ENCODE measurements at places on chromosomes 13 and 19.

DNA sequence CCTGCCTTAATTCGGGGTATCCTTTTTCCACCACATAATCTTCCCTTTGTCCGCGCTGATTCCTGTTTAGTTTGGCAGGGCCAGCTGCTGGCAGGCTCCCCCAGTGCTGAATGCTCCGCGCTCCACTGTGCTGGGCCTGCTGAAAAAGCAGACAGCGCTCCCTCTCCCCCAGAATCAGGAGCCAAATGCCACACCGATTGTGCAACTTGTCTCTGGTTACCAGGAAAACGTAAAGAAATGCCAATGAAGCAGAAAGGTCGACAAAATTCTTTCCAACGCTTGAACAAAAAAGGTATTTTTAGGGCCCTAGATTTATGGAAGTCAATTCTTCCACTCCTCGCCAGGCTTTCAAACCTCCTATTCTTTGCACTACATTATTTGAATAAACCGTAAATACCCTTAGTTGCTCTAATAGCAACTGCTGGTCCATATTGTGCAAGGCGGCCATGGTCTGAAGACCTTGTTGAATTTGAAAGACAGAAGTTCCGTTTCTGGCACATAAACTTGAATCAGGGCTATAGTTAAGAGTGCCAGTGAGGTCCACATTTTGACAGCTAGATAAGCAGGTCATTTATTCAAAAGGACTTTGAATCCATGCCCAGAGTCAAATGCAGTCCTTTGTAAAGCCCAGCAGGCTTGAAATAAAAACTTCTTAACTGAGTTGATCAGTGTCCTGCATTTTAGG is 206.7 kb upstream of the RFC3 start:
- DNase-seq: no peak

DNA sequence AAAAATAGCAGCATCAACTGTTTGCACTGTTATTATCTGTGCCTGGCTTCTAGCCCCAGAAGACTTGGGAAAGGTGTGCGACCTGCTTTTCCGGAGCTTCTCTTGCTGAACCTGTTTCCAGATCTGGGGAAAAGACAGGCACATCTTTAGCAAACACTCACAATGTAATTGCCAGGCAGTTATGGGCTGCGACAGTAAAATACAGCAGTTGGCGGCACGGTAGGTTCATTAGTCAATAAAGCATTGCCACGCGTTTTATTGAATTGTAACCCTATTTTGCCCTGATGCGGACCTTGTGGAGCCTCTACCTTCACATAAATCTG is 223.7 kb upstream of the TSHZ3 start:
- no peak for DNase-seq

DNA sequence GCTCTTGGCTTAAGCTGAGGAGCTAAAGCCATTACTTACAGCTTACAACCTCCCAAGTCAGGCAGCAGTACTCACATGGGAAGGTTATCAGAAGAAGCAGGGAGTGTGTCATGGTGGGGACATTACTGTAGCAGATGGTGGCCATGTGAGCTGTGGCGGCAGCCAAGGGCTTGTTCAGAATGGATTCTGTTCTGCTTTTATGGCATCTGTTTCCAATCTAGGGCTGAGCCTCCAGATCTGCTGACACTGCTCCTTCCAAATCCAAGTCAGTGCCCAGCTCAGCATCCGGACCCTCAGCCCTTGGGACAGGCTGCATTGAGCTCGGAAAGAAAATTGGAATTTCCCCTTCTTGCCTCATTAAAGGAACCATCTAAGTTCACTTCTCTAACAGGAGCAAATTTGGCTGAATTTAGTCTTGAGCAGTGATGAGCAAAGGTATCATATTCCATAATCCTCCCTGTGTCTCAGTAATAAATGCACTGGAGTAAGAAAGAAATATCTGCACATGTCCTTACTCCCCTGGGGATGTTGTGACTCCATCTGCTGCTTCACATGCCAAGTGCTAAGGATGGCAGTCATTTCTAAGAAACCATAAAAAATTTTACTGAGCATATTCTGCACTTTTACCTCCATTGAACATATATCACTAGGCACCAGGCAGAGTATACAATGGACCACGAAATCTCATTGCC is 73.9 kb downstream of the KCTD12 start:
- no peak for DNase-seq

- no peak for DNase-seq
Observed at GRCh38 chr19:38245826-38246498, 10.2 kb downstream of the PPP1R14A start.

- DNase-seq: no peak
Observed at GRCh38 chr13:114227528-114227927, 7.2 kb upstream of the CDC16 start.

- DNase-seq: no peak
Observed at GRCh38 chr19:7337380-7338194, 11.2 kb upstream of the ARHGEF18 start.

DNA sequence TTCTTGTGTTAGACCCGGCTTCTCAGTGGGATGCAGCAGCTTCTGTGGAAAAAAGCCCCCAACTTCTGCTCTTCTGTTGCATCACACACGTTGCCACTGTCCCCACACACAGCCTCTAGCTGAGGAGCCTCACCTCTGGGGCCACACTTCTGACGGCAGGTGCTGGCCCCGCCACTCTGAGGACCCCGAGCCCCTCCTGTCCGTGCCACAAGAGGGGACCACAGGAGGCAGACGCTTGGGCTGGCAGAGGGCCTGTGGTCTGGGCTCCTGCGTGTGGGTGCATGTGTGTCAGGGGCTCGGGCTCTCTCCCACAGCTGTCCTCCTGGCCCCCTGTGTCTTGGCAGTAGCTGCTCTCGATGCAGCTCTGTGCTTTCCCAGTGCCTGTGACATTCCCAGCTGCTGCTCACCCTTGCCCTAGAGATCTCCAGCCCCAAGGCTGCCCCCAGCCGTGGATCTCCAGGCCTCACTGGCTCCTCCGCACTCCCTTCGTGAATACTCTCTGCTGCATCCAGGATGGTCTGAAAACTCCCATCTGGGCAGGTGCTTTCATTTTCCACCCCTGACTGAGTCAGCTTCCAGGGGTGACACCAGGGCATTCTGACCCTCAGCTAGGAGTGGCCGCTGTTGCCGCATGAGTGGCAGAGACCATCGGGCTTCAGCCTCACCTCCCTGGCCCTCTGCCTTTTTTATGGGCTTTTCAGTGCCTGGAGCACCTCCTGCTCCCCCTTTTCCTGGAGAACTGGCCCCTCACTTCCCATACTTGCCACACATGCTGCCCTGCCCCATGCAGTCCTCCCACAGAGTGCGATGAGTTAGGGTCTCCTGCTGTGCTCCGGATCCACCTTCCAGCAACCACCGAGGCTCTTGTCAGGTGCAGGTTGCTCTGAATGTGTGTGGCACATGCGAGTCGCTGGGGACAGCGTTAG is 13.7 kb downstream of the MAU2 start:
- no peak for DNase-seq

DNA sequence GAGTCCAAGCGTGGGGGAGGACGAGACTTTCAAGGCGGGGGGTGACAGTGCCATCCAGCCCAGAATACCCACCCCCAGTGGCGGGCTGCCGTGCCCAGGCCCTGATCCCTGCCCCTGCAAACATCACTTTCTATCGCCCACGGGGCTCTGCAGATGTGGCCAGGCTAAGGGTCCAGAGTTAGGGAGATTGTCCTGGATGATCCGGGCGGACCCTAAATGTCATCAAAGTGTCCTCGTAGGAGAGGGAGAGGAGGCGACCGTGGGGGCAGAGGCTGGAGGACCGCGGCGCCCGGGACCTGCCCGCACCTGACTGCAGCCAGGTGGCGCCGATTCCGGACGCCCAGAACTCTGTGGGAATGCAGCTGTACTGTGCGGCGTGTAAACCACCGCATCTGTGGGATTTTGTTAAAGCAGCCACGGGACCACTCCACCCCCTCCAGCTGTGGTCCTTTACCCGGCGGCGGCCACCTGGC is 32.4 kb downstream of the GJA3 start:
- no peak for DNase-seq

- peak; percentile 24 for DNase-seq
Observed at GRCh38 chr13:32791545-32792172, 205.4 kb downstream of the PDS5B start.

DNA sequence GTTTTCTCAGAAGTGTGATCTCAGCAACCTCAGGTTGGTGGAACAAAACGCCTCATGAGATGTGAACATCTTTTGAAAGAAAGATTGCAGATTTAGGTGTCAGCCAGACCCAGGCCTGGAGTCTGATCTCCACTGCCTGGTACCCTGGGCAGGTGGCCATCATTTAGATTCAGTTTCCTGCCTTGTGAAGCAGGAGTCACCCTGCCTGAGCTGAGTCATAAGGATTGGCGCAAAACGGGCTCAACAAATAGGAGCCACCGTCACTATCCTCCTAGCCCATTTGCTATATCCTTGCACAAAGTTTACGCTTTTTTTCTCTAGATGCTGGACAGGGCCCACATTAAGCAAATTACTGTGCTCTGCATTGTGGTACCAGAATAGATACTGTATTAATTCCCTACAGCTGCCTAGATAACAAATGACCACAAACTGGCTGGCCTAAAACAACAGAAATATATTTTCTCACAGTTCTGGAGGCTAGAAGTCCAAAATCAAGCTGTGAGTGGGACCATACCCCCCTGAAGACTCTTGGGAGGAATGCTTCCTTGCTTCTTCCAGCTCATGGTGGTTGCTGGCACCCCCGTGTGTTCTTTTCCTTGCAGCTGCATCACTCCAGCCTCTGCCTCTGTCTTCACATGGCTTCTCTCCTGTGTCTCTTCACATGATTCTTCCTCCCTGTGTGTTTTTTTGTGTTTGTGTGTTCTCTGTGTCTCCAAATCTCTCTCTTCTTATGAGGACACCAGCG is 38.2 kb downstream of the TNFSF11 start:
- no peak for DNase-seq

All from GM19239 (cell line).